ENCODE measurements at places on chromosomes 11 and 22. TPM values are rescaled to one million over a fixed set of nuclear protein-coding genes. Genes with fewer than 3 reads are reported as not detected.

SLC15A3 gene
- total RNA-seq = 14.4 TPM

KRTAP5-1 gene
- not detected for total RNA-seq

TOMM22 gene
- total RNA-seq = 149 TPM

MUC5AC gene
- total RNA-seq = 0.03 TPM

SYT9 gene
- 0.07 TPM for total RNA-seq

DNA sequence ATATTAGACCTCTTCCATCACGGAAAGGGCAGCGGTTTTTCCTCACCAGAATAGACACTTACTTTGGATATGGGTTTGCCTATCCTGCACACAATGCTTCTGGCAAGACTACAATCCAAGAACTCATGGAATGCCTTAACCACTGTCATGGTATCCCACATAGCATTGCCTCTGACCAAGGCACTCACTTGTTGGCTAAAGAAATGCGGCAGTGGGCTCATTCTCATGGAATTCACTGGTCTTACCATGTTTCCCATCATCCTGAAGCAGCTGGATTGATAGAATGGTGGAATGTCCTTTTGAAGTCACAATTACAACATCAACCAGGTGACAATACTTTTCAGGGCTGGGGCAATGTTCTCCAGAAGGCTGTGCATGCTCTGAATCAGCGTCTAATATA, 20.8 kb downstream of the MS4A4E start:
- no peak for DNase-seq

DNA sequence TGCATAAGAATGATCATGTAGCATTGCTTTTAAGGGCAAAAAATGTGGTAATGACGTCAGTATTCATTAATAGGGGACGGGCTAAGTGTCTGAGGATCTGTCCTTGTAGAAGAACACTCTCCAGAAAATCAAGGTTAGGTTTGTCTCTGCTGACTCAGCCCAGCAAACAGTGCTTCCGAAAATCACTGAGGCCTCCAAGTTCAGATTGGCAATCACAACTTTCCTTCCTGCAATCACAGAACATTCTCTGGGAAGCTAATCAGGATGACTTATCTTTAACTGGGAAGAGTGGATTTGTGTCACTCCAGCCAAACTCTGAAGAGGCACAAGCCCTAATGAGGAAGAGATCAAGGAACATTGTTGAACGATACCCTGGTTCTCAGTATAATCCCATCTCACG, 123.2 kb upstream of the LDLRAD3 start:
- no peak for DNase-seq

DNA sequence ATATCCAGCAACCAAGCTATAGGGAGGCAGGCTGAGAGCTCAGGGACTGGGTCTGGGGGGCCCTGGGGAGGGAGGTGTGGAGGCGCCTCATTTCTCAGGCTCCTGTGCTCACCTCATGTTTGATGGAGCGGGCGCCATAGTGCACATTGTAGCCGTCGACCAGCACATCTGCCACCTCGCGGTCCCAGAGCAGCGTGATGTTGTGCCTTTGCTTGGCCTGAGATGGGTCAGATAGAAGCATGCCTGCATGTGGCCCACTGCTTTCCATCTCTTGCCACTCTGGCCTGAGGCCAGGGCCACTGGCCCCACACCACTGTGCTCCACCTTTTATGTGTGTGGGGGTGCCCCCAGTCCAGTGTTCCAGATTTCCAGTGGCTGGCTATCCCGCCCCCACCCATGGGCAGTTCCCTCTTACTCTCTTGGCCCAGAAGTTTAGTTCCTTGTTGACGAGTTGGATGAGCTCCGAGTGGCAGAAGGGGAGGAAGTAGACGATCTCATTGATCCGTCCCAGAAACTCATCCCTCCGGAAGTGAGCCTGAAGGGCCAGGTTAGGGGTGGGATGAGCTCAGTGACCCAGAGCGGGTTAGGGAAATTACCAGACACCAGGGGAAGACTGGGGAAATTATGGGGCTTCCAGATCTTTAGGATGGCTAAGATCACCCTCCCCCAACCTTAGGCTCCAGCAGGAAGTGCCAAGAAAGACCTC, 50.1 kb upstream of the PHOX2A start:
- no peak for DNase-seq

GRCh38 chr11:70501051-70501901, 102.9 kb downstream of the CTTN start:
- DNase-seq = no peak

DNA sequence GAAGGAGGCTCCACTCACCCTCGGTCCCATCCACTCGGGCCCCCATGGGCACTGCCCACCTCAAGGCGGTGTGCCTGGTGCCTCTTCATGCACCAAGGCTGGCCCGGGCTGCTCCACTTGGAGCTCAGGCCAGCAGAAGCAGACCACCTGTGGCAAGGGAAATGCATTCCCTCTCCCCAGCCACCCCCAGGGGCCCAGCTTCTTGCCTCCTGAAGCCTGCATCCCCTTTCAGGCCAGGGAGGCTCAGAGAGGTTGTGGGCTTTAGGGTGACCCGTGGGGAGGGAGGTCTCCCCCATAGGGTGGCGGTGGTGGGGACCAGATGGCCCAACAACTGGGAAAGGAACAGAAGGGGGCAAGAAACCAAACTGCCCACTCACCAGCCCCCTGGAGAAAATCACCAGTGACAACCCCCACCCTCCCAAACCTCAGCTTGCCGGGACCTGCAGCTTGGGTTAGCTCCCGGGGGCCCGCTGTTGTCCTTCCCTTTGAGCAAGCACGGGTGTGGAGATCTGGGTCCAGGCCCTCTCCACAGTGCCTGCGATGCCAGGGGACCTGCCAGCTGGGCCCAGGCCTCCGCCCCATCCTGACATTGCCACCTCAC, 8.4 kb downstream of the CBX6 start:
- no peak for DNase-seq

- no peak for DNase-seq
Observed at GRCh38 chr11:111879637-111879960, 258 bp downstream of the CFAP68 start.

DNA sequence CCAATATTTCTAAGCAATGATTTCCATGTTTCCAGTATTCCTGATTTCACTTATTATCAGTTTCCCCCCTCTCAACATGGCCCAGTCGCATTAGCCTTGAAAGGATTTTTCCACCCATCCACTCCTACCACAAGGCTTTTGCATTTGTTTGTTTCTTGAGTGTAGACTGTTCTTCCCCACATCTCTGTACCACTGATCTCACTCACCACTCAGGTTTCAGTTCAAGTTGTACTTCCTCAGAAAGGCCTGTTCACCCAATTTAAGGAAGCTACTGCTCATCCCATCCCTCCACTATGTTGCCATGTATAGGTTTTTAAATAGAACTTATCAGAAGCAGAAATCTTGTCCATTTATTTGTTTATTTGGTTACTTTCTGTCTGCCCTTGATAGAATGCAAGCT, 472.3 kb downstream of the FAM181B start:
- no peak for DNase-seq

Measured in colonic mucosa (tissue), 4 donors.